Stimulated activated CD8-positive, alpha-beta memory T cell treated with anti-CD3 and anti-CD28 coated beads, Interleukin-2, amount 100 ng/mL, for 48 hours (primary cell): ENCODE measurements at places on chromosomes 3 and 15.

- DNase-seq: no peak
Measured at GRCh38 chr15:28125673-28126651, 26.8 kb upstream of the OCA2 start.

GRCh38 chr3:11610044-11610671 is 33.6 kb downstream of the VGLL4 start:
- no peak for DNase-seq

DNA sequence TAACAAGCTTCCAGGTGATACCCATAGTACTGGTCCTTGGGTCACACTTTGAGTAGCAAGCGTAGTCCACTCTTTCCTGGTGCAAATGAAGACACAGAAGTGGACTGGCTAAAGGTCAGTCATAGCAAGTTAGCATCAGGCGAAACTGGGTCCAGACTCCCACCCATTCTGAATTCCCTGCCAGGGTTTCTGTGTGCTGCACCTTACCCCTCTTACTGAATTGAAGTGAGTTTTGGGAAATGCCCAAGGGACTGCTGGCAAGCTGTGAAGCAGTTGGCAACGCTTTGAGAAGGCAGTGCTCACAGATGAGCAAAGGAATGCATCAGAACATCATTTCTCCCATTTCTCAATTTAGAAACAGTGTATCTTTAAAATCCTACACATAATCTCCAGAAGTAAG is 1.8 kb upstream of the LSG1 start:
- no peak for DNase-seq

- DNase-seq: no peak
Measured at GRCh38 chr3:146092230-146092629, 68.8 kb downstream of the PLOD2 start.

DNA sequence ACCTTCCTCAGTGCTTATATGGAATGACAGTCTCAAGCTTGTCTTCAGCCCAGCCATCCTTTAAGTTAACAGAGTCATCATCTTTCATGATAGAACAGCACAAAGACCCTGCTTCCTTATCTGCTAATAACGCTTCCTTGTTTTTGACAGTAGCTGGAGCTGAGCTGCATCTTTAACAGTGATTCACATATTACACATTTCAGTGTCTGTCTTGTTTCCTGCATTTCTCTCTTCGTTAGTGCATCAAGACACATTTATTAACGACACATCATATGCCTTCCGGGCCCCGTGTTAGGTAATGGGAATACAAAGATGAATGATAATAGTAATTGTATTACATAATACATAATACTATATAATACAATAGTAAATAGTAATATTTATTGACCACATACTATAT is 30.2 kb upstream of the GREM1 start:
- no peak for DNase-seq

DNA sequence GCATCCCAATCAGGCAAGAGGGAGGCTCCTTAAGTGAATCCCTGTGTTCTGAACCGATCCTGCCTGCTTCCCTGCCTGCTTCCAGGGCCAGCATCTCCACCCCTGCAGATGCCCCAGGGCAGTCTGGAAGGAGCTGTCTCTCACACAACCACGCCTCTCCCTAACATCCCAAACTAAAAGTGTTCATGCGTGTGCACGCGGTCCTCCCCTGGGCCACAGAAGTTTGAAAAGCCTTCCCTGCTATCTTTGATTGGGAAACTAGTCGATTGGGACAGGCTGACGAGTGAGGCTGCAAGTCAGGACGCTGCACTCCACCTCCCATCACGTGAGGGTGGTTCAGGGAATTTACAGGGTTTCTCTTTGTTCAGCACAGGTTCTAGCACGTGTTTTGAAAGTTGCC is 340.9 kb upstream of the ICE2 start:
- DNase-seq: no peak

- DNase-seq: no peak
Measured at GRCh38 chr3:130900959-130901358, 7.1 kb downstream of the ATP2C1 start.

- no peak for DNase-seq
Measured at GRCh38 chr3:77601823-77602415, 562.0 kb downstream of the ROBO2 start.

GRCh38 chr3:134636406-134636805 is 14.4 kb downstream of the KY start:
- no peak for DNase-seq

- no peak for DNase-seq
Measured at GRCh38 chr15:50872832-50873426, 35.6 kb upstream of the AP4E1 start.

DNA sequence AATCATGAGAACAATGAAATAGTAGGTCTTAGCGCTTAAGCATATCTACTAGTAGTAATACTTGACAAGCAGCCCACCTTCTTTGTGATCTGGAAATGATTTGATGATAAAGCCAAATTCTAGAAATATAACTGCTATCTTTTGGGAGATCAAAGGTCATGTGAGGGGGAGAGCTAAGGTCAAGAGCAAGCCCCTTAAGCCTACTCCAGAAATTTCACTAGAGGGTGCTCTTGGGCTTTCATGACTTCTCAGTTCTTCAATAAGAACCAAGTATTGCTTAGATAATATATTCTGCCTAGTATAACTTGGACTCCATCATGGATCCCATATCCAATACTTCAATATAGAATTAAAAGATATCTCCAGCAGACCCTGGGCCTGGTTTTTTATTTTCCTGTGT is 319.6 kb downstream of the ZBTB20 start:
- no peak for DNase-seq

DNA sequence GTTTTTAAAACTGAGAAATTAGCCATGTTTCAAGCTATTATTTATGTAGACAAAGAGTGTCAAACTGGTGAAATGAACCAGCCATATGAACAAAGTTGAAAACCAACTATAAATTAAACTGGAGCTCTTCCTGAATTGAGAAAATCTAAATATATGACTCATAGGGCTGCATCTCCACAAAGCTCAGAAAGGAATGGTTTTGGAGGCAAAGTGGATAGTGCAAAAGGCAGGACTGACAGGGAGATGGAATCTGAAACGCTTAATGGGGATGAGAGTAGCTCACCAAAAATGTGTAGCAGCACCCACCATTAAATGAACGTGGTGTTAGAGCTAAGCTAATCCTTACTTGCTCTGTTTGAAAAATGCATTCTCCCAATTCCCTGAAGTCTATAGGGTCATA is 1066.0 kb downstream of the AGBL1 start:
- DNase-seq: no peak
